ENCODE measurements at places on chromosomes 7 and 10.

DNA sequence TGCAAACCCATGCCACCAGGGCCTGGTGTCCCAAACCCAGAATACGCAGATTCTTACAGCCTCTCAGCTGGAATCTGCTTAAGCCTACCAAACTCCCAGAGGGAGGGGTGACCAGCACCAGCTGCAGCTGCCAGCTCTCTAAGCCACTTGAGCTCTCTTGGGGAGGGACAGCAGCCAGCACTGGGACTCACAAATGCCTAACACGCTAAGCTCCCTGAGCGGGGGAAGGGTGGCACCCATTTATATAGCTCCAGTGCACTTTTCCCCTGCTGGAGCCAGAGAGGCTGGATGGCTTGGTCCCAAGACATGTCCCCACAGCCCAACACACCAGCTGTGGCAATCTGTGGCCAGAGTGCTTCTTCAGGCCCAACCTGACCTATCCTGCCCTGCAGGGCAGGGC lies 326.8 kb upstream of the NRG3 start:
- no peak for DNase-seq

GRCh38 chr7:94043299-94043698 lies 39.1 kb upstream of the BET1 start:
- no peak for DNase-seq

GRCh38 chr10:78875331-78875877 lies 193.4 kb upstream of the ZMIZ1 start:
- no peak for DNase-seq

GRCh38 chr7:2037808-2038522 lies 194.8 kb downstream of the MAD1L1 start:
- DNase-seq: no peak

- no peak for DNase-seq
Measured at GRCh38 chr10:28875549-28876081, 198.3 kb downstream of the BAMBI start.

GRCh38 chr10:29828956-29829355 lies 194.2 kb upstream of the SVIL start:
- DNase-seq: no peak

DNA sequence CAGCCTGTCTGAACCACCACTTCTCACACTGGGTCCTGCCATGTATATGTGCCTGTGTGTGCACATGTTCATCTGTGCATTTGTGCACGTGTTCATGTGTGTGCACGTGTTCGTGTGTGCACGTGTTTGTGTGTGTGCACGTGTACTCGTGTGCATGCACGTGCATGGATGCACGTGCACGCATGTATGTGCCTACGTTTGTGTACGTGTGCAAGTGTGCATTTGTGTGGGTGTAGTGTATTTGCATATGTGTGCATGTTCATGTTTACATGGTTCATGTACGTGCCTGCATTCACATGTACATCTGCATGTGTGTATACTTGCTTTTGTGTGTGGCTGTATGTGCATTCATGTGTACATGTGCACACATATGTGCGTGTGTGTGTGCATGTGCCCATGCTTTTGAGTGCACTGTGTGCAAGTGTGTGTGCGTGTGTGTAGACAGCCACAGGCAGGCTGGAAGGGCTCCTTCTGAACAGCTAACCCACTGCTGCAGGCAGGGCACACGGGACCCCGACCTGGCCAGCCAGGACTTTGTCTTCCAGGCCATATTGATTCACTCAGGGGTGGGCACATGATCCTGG lies 28.2 kb downstream of the SLC29A4 start:
- DNase-seq: no peak
